Putamen (tissue), 1 donor: ENCODE measurements at places on chromosomes 3 and 15.

DNA sequence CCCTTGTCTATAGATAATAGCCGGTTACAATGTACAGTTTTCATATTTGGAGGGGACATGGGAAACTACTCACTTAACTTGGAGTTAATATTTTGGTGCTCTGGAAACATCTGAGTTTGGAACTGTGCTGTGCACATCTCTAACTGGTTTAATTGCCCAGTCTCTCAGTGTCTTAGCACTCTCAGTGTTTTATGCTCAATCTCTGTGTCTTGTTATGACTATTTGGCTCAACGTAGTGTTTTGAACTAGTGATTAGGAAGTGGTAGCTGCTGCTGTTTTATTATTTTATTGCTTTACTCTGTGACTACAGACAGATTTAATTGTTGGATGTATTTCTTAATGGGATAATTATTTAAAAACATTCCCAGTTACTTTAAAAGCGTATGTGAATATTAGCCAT lies 17.0 kb downstream of the FNDC3B start:
- no peak for DNase-seq

- no peak for DNase-seq
Measured at GRCh38 chr3:114824014-114824413, 323.1 kb downstream of the ZBTB20 start.

- DNase-seq, result no peak
Measured at GRCh38 chr3:126867863-126868200, 115.1 kb upstream of the PLXNA1 start.

- no peak for DNase-seq
Measured at GRCh38 chr3:42308651-42309050, 42.7 kb upstream of the CCK start.

DNA sequence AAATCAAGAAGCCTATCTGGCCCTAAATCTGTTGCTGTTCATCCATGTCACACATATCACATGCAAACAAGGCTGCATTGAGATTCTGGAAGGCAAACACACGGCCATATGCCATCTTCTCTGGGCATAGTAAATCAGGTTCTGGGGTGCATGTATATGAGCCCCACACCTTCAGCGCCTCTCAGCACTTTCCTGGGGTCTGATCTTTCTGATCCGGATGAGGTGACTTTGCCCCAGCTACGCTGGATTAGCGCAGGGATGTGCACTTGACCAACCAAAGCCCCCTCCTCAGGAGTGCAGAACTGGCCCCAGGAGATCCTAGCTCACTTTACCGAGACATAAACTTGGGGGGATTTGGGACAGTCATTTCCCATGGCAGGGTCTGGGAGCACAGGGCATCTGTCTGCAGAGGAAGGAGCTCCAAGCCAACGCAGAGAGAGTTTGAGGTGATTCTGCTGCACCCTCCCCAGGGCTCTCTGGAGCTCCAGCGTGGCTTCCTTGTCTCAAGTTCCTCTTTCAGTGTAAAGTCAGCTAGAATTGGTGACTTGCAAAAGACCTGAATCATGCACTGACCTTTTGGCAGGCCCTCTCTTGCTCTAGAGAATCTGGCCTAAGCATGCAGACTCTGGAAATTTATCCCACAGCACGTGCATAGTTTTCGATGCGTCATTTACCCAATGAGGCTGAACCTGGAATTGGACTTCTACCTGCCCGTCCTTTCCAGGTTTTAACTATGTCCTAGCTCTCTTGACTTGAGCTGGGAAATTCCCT lies 63.5 kb upstream of the KLF13 start:
- no peak for DNase-seq

DNA sequence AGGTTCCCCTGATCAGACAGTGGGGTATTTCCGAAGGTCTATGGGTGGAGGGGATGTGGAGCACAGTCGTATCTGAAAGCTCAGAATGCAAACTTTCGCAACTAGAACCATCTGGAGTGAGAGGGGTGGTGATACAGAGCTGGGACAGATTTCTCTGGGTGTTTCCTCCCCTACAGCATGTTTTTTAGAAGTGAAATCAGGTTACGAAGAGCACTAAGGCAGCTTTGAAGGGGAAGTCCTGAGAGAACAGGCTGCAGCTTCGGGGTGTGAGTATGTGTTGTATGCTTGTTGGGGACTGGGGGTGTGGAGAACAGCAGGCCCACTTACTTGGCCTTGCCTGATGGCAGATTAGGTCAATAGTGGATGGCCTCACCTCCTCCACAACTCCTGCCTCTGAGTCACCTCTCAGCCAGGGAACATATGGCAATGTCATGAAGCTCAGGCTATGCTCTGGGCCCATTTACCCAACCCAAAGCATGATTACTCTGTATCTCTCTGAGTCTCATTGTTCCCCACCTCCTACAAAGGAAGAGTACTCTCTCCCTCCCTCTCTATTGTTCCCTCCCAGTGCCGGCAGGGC lies 107.2 kb upstream of the RASGRP1 start:
- no peak for DNase-seq

GRCh38 chr3:99419116-99419515 lies 219.3 kb upstream of the COL8A1 start:
- no peak for DNase-seq

DNA sequence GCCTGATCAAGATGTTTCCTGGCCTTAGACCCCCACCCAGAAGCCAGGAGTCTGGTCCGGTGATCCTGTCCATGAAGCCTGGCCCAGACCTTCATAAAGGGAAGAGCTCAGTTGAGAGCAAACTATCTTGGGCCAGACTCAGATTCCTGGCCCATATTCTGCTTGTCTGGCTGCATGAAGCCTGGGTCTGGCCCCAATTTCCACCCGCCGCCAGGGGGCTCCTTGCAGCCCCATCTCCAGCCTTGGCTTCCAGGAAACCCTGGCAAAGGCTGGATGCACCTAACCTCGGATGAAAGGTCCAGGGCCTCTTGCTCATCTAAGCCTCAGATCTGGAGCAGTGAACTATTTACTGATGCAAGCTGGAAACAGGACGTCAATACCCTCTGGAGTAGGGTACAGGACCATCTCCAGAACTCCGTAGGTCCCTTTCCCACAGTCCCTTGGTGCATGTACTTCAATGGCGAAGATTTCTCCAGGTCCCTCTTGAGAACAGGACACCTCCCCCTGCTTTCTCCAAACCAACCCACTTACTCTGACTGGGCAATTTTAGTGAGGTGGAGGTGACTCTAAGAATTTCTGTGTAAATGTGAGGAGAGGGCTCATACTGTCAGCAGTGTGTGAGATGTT lies 5.6 kb downstream of the FOXL2 start:
- DNase-seq, result no peak

DNA sequence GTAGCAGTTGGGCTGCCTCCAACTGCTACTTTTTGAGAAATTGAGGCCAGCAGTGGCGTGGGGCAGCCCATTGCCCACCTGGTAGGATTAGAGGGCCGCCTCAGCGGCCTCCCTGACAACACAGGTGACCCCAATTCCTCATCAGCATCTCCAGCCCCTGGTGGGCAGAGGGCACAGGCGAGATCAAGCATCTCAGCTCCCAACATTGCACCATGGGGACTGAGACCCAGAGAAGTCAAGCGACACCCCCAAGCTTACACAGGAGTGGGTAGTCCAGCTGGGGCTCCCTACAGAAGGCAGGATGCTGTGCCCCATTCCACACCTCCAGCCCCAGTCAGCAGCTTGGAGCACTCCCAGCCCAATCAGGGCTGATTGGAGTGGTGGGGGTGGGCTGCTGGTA lies 228 bp upstream of the H1-8 start:
- no peak for DNase-seq

DNA sequence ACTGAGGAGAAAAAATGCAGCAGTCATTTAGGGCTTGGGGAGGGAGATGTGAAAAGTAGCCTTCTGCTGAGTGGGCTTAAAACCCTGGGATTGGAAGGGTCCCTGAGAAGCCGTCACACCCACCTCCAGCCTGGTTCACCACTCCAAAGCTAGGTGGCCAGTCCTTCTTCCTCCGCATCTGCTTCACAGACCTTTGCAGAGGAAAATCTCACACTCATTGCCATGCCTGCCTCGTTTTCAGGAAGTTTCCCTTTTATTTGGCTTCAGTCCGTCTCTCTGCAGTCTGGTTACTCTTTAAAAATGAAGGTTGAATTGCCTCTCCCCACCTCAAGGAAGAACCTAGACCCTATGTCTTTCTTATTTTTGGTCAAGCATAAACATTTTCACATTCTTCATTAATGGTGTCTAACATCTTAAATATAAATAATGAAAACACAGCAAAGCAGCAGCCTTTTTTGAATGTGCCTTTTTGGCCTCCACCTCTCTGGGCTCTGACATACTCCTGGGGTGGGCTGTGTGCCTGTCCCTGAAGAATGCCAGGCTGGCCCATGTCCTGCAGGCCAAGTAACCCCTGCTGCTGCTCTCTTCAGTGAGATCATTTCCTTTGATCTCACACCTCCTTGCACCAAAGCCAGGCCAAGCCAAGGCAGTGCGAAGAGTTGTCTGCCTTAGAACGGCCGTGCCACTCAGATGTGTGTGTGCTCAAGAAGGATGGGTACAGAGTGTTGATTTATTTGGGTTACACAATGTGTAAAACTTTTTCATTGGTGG lies 11.0 kb downstream of the MRAS start:
- DNase-seq, result no peak

DNA sequence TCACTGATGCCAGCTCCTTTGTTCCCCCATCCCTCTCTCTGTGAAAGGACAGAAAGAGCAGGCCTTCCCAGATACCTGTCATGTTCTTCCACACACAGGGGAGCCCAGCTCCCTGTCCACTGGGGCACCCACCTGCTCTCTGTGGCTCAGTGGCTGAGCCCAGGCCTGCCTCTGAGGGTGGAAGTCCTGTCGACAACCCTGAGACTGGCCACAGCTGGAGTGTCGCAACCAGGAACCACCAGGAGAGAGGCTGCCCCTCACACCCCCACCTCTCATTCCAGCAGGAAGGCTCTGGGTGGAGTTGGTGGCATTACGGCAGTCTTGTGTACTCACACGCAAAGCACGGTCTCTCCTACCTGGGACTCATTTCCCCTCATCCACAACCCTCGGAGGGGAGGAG lies 66.3 kb downstream of the MEGF11 start:
- DNase-seq, result no peak

DNA sequence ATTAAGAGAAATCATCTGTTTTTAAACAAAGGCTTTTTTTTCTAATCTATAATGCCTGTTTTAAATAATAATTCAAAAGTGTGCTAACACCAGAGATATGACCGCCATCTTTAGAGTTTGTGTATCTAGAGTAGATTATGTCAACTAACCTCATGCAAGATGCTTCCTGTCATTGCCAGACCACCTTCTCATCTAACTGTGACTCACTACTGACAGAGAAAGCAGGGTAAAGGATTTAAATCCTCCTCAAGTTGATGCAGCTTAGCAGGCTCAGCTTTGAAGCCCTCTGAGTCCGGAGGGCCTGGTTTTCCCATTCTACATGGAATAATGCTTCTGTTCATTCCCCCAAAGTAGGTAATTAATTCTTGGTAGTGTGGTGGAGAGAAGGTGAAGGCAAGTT lies 108.5 kb downstream of the ECT2 start:
- no peak for DNase-seq

DNA sequence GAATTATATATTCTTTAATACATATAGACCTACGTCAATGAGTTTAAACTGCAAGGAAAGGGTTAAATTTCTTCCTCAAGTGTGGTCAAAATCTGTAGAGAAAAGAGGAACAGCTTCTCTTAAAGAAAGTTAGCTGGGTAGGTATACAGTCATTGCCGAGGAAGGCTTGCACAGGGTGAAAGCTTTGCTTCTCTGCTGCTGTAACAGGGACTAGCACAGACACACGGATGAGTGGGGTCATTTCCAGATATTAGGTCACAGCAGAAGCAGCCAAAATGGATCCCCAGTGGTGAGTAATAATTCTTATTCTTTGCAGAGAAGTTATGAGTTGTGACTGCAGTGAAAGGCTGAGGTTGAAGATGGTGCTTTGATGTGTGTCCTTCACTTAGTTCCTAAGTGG lies at the start of gene CD86:
Gene CD86, plus strand, starts transcription at position 148 of the 400 bp plus-strand sequence. Its CDS starts 128 bp downstream, at position 276.
- DNase-seq, result no peak

DNA sequence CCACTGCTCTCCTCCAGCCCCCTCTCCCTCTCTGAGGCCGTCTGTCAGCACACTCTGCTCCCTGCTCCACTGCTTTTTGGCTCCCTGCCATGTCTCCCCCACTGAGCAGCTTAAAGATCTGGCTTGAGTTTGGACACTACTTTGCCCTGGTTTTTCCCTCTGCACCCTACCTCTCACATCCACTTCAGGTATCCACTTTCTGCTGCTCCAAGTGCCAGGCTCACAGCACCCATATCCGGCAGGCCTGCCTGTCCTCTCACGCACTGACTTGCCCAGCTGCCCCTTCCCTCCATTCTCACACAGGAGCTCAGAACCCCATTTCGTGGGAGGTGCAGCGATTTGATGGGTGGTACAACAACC lies 3.7 kb downstream of the DUOX1 start:
- DNase-seq, result no peak

DNA sequence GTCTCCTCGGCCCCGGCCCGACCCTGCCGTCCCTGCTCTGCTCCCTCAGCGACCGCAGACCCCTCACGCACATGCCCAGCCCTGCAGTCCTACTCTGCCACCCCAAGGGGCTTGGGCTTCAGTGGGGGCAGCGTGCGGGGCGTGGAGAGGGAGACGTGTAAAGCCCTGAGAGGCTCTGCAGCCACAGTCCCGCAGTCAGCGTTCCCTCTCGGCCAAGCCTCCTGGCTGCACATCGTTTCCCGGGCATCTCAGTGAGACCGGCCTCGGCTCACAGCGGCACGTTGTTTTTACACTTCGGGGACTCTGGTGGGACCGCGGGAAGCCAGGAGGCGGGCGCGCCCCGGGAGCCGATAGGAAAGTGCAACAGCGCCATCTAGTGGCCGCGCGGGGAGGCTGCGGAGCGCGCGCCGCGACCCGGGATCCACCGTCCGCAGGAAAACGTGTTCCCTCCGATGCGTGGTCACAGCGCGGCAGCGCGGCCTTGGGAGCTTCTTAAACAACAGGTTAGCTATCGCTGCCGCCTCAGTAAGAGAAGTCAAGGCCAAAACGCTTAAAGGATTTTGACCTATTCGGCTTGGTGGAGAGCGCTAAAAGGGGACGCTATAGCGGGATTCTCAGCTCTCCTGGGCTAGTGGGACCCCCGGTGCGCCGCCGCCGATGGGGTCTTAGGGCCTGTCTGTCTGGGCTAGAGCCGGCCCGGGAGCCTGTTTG lies 226.8 kb upstream of the IGF1R start:
- peak; percentile 43 for DNase-seq

GRCh38 chr3:31240874-31241273 lies 291.9 kb upstream of the STT3B start:
- DNase-seq, result no peak

DNA sequence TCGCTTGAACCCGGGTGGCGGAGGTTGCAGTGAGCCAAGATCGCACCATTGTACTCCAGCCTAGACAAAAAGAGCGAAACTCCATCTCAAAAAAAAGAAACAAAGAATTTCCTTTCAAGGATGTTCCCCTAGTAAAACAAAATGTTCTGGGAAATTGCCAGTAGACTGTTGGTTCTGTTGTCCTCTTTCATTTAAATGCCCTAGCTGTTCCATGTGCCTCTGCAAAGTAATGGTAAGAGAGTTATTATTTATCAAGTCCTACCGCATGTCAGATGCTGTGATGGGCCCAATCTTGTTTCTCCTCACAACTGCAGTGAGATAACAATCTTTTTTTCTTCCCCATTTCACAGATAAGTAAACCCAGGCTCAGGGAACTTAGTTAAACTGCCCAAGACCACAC lies 254.3 kb upstream of the TPM1 start:
- DNase-seq, result no peak

- DNase-seq, result no peak
Measured at GRCh38 chr15:79478108-79478507, 46.0 kb downstream of the MINAR1 start.

GRCh38 chr3:167456157-167456799 lies 17.6 kb downstream of the SERPINI2 start:
- no peak for DNase-seq

- DNase-seq, result no peak
Measured at GRCh38 chr3:183564046-183564445, 8.5 kb upstream of the KLHL6 start.
